ENCODE measurements at places on chromosomes 3 and 15.

- DNase-seq = no peak
Measured at GRCh38 chr15:86837294-86838061, 757.8 kb downstream of the AGBL1 start.

GRCh38 chr3:133300102-133300501, 99.8 kb upstream of the BFSP2 start:
- DNase-seq = no peak

DNA sequence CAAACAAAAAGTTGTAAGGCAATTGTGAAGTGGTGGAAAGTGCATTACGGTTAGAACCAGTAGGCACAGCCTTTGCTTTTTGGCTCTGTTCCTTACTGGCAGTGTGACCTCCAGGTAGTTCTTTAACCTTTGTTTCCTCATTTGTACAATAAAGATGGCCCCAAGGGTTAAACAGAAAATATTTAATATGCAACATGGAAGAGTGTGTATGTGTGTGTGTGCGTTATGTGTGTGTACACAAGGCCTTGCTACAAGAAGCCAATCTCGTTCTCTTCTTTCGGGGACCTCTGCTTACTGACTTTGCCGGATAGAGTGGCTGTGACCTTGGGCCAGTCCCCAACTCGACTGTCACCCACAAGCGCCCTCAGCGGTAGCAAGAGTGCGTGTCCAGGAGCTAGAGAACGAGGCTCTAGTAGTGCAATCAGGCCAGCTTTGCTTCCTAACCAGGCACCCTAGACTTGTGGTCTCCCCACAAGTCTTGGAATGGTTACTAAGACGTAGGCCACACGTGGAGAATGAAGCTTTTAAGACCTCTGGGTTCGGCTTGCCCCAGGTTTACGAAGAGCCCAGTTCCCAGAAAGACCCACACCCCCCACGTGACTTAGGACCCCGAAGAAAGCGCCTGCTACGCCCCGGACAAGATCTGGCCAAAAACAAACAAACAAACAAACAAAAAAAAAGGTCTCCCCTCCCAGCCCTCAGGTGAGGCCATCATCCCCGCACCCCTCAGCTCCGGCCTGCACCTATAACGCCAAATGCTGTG, 593 bp downstream of the CIAO2A start:
- DNase-seq = peak; percentile 16

- DNase-seq = no peak
Measured at GRCh38 chr3:129654131-129654530, 47.7 kb upstream of the PLXND1 start.

DNA sequence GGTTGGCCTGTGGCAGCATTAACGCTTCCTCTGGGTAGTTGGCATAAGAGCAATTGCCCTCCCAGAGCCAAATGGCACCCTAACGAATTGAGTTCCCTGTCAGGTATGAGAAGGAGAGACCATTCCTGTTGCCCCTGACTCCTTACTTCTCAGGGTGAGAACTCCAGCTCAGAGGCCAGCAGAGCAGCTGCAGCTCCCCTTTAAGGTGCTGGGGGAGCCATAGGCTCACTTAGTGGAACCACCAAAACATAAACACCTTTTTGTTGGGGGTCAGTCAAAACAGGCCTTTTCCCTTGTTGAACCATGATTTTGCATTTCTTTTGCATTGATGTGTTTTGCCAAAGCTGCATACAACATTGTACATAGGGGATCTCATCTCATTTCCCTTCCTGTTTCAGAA, 28.1 kb upstream of the LHFPL4 start:
- no peak for DNase-seq

GRCh38 chr3:185677146-185677829, 91.2 kb downstream of the SENP2 start:
- DNase-seq = no peak

GRCh38 chr3:53890726-53891475, 758 bp downstream of the SELENOK start:
- peak; percentile 19 for DNase-seq

- DNase-seq = no peak
Measured at GRCh38 chr15:61173899-61174689, 55.0 kb downstream of the RORA start.

DNA sequence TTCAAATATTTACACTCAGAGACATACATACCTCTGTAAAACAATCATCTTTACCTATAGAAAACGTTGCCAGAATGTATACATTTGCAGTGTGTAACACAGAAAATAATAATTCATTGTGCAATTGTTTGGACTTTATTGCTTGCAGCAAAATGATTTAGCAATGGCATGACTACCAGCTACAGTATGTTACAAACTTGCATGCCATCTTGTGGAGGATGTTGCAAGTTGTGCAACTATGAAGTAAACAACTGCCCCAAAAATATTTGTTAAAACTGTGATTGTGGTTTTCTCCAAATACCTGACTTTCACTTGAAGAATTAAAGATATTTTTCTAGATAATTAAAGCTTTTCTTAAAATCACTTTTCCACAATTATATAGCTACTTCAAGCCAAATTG, 27.1 kb upstream of the C3orf49 start:
- no peak for DNase-seq

GRCh38 chr3:5494905-5495519, 307.5 kb downstream of the EDEM1 start:
- no peak for DNase-seq

GRCh38 chr3:161914703-161915417, 418.3 kb downstream of the OTOL1 start:
- no peak for DNase-seq

DNA sequence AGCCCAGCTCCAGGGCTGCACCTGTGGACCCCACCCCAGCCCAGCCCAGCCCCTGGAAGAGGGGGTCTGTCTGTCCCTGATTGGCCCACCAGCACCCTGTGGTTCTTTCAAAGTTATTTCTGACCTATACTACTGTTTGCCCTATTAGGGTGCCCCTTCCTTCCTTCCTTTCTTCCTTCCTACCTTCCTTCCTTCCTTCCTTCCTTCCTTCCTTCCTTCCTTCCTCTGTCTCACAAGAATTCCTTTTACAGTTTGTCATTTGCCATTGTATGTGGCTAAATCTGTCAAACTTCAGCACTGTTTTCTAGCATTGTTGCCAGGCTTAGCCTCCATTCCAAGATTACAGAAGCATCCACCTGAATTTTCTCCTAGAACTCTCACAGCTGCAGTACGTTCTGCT, 66.9 kb downstream of the KLF15 start:
- DNase-seq = no peak

DNA sequence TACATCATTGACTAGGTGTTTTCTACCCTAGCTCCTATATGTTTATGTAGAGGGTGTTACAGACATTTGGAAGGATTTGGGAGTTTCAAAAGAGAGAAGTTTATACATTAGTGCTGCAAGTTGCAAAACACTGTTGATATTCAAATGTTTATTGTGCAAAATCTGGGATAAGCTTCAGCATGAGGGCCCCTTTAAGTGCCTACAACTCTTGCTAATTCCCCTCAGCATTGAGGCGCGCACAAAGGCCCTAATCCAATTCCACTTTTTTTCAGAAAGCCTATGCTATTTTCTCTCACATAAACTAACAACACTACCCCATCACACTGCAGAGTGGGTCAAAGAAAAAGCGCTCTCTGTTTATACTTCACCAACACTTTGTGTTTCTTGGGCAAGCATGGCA, 208.0 kb downstream of the NR2F2 start:
- DNase-seq = no peak

DNA sequence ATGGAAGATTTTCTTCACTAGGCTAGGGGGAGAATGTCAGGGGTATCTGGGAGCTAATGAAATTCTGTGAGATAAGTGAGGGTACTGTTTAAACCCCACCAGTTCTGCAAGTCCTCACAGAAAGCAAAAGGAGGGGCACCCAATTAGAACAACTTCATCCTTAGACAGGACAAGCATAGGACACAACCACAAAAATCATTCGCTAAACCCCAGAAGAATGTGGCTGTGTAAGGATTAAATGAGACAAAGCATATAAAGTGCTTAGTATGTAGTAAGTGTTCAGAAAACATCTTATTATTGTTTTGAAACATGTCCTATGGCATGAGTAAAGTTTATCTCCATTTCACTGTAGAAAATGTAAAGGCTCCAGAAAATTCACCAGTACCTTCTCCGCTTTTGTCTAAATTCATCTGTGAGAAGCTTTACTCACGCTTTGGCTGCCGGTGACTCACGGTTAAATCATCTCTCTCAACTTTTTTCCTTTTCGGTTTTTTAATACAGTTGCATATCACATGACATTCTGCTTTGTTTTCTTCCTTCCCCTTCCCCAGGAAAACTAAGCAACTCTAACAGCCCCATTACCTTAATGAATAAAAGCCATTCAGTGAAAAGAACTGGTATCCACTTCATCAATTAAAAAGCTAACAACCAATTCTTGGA, 1.7 kb downstream of the CLRN1 start:
- DNase-seq = no peak

GRCh38 chr3:48561045-48561736, 2.4 kb downstream of the UCN2 start:
- DNase-seq = no peak

DNA sequence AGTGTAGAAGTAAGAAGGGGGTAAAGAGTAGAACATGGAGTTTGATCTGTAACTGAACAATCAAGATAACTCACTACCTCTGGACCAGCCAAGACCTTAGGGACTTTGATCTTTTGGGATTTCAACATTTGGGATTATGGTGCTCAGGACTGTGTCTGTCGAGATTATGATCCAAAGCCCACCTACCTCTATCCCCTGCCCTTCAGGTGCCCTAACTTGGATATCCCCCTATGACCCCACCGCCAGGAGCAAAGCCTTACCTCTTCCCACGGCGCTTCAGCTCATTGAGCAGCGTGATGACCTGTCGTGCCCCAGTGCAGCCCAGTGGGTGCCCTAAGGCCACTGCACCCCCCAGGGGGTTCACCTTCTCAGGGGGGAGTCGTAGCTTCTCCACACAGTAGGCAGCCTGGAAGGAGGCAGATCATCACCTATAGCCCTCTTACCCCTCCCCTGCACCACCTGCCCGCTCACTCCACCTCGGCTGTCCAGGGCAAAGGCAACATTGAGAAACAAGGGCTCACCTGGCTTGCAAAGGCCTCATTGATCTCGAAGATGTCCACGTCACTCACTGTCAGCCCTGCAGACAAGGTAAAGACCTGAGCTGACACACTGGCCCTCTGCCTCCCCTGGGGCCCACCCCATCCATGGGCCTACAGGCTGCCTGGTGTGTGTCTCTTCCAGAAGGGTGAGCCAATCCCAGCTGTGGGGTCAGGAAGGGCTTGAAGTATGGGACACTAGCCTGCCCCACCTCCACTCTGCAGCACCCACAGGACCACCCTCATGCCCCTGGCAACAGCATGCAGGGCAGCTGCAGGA, 11.4 kb downstream of the ACAA1 start:
- no peak for DNase-seq

- DNase-seq = no peak
Measured at GRCh38 chr3:58576716-58577115, 475 bp downstream of the FAM107A start.

DNA sequence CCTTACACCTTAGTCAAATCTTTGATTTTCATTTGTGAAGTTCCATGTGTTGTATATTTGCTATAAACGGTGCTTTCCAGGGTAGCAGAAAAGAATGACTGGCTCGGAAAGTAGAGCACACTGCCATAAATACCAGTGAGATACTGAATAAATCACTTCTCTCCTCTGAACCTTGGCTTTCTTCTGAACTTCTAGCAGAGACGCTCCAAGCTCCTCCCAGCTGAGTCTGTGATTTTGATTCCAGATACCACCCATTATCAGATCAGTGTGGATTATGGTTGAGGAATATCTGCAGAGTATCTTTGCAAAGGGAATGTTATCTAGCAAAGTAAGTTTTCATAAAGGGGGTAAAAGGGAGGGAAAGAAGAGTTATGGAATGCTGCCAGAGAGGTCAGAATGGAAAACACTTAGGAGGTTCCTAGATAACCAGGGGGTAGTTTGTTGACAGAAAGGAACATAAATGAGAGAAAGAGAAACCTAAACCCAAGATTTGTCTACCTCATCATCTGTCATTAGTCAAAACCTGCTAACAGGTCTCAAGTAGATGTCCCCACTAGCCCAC, 98.5 kb upstream of the PSMD6 start:
- DNase-seq = no peak
